ENCODE measurements at places on chromosomes 13 and 19. TPM values are rescaled to one million over a fixed set of nuclear protein-coding genes. Genes with fewer than 3 reads are reported as not detected.
A peak's percentile ranks its signal among the peaks of the same experiment; 100 is the strongest.

ARHGAP45 gene
- 823 TPM for total RNA-seq

CACNG7 gene
- not detected for total RNA-seq

NEK5 gene
- not detected for total RNA-seq

USHBP1 gene
- 0.16 TPM for total RNA-seq

GGACT gene
- 6.9 TPM for total RNA-seq

SERPINE3 gene
- not detected for total RNA-seq

THSD1 gene
- total RNA-seq, result 0.50 TPM

DNA sequence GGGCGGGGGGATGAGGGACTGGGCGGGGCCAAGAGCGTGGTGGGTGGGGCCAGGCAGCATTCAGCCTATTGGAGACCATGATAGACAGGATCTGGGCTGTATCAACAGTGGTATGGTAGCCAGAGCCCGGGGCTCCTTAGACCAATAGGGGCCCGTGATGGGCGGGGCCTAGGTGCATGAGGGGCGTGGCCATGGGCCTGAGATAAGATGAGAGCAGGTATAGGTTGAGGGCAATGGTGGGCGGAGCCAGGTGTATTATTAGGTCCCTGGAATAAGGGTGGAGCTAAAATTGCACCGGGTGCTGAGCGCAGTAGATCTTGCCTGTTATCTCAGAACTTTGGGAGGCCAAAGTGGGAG, 5.3 kb downstream of the ABCA7 start:
- peak; percentile 76 for DNase-seq
- no peak overlapping the region for H3K4me3 ChIP-seq
- H3K4me1 ChIP-seq, result peaks cover 6% of the 10 kb centered on the region
- H3K27ac ChIP-seq, result no peak overlapping the region

DNA sequence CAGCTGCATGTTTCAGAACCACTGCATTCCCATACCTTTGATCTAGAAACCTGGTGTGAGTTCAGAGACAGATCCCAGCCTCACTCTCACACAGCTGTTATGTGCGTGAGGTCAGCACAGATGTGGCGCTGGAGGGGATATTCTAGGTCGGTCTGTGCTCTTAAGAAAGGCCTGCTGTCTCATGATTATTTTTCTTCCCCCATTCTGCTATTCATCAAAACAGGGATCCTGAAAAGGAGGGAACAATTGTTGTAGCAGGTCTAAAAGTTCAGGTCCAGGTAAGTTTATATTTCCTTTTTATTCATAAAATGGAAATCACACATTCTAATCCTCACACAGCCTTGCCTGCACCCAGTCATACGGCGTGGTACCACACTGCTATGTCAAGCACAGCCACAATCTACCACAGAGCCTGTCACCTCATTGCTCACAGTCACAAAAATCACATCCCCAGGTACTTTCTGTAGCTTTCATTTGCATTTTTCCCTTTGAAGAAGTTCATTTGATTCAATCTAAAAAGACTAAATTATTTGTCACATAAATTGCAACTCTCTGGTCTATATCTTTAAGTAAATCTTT, 867 bp downstream of the ZNF546 start:
- H3K27ac ChIP-seq, result peak overlapping the region; percentile 82
- peaks cover 26% of the 10 kb centered on the region for H3K4me1 ChIP-seq
- H3K4me3 ChIP-seq, result peak overlapping the region; percentile 86
- no peaks in the 10 kb centered on the region for H3K36me3 ChIP-seq

DNA sequence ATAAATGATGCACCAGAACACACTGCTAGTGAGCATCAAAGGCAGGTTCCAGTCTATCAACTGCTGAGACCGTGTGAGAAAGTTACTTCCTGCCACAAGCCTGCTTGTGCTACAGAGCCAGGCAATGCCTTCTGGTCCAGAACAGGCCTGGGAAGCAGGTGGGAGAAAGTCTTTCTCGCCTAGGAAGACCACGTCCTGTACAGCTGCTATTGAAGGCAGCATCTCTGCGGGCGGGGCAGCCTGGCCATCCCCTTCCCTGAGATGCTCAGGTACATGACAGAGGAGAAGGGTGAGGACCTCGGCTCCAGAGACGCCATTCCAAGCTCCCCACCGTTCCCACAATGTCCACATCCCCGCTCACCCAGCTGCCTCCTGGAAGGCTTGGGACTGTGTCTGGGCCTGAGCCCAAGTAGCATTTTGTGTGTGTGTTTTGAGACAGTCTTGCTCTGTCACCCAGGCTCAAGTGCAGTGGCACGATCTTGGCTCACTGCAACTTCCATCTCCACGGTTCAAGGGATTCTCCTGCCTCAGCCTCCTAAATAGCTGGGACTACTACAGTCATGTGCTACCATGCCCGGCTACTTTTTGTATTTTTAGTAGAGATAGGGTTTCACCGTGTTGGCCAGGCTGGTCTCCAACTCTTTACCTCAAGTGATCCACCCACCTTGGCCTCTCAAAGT, 3.4 kb downstream of the RFX1 start:
- peaks cover 11% of the 10 kb centered on the region for H3K36me3 ChIP-seq
- H3K4me3 ChIP-seq, result no peak overlapping the region
- H3K27ac ChIP-seq, result peak overlapping the region; percentile 100
- DNase-seq, result no peak
- no peaks in the 10 kb centered on the region for H3K27me3 ChIP-seq
- H3K4me1 ChIP-seq, result peaks cover 68% of the 10 kb centered on the region

GRCh38 chr19:47406711-47407416, 12.5 kb downstream of the MEIS3 start:
- H3K4me1 ChIP-seq, result peaks cover 4% of the 10 kb centered on the region
- H3K27me3 ChIP-seq, result peaks cover 70% of the 10 kb centered on the region
- no peak overlapping the region for H3K4me3 ChIP-seq
- H3K27ac ChIP-seq, result no peak overlapping the region
- no peaks in the 10 kb centered on the region for H3K36me3 ChIP-seq
- no peak for DNase-seq

DNA sequence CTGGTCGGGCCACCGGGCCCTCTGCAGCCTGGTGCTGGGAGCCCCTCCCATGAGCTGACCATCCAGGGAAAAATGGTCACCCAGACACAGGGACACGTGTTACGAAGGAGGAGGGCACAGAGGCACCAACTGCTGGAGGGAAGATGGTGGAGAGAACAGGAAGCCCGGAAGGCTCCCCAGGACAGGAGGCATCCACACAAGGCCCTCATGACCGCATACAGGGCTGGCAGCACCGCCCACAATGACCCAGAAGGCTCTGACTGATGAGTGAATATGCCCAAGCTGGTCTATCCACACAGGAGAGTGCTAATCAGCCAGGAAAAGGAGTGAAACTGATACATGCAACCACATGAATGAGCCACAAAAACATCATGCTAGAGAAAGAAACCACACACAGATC, 14.0 kb upstream of the TMEM86B start:
- no peak overlapping the region for H3K4me3 ChIP-seq
- H3K4me1 ChIP-seq, result no peaks in the 10 kb centered on the region
- H3K27me3 ChIP-seq, result no peaks in the 10 kb centered on the region

- H3K36me3 ChIP-seq, result no peaks in the 10 kb centered on the region
- no peak for DNase-seq
- no peak overlapping the region for H3K27ac ChIP-seq
These were observed 41.3 kb upstream of the CD33 start for GRCh38 chr19:51183629-51184028.

GRCh38 chr13:21079761-21080592, 18.6 kb upstream of the LATS2 start:
- no peak overlapping the region for H3K27ac ChIP-seq
- peaks cover 5% of the 10 kb centered on the region for H3K4me1 ChIP-seq
- no peak overlapping the region for H3K4me3 ChIP-seq
- no peaks in the 10 kb centered on the region for H3K27me3 ChIP-seq
- DNase-seq, result no peak

- no peak for DNase-seq
- no peaks in the 10 kb centered on the region for H3K27me3 ChIP-seq
- no peaks in the 10 kb centered on the region for H3K36me3 ChIP-seq
These were observed 38.7 kb downstream of the SKA3 start for GRCh38 chr13:21137696-21138095.

GRCh38 chr13:49213539-49213938, 6.6 kb upstream of the MLNR start:
- no peak overlapping the region for H3K4me3 ChIP-seq
- H3K27me3 ChIP-seq, result no peaks in the 10 kb centered on the region
- no peak overlapping the region for H3K27ac ChIP-seq
- no peak for DNase-seq

- no peaks in the 10 kb centered on the region for H3K27me3 ChIP-seq
- no peak overlapping the region for H3K27ac ChIP-seq
- H3K4me1 ChIP-seq, result peaks cover 12% of the 10 kb centered on the region
- no peak overlapping the region for H3K4me3 ChIP-seq
- DNase-seq, result peak; percentile 56
- no peaks in the 10 kb centered on the region for H3K36me3 ChIP-seq
These were observed 25.9 kb downstream of the ACSBG2 start for GRCh38 chr19:6161271-6161850.

DNA sequence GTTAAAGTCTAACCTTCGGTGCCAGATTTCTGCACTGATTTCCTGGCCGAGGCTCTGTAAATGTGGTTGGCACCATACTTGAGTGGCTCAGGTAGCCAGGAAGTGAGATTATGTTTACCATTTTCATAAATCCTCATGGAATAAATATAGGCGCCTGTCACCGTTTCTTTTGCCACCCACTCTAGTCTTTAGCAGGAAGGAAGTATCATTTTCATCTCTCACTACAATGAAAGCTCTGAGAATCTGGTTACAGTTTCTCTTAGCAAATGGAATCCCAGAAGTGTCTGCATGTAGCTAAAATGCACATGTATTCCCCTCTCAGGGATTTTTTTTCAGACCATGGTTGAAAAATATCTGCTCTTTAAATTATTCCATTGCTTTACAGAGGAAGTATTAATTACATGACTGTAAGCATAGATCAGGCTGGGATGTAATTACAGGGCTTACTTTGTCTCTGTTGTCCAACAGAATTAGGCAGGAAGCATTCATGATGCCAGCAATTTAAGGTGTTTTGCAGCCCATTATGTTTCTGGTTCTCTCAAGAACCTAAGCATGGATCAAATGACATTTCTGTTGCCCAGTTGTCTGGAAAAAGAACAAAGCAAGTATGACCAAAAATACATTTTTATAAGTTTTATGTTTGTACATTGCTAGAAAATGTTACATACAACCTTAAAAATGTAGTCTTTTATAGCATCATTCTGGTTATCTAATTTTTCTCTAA, 221.7 kb upstream of the SPRY2 start:
- no peaks in the 10 kb centered on the region for H3K36me3 ChIP-seq
- H3K4me3 ChIP-seq, result no peak overlapping the region
- H3K4me1 ChIP-seq, result peaks cover 13% of the 10 kb centered on the region
- no peaks in the 10 kb centered on the region for H3K27me3 ChIP-seq

DNA sequence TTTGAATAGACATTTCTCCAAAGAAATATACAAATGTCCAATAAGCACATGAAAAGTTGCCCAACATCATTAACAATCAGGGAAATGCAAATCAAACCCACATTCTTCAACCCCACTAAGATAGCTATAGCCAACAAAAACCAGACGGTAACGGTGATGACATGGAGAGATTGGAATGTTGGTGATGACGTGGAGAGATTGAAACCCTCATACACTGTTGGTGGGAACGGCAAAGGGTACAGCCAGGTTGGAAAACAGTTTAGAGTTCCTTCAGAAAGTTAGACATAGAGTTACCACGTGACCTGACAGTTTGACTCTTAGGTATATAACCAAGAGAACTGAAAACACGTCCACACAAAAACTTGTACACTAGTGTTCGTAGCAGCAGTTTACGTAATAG, 48.1 kb downstream of the TNFRSF19 start:
- no peak overlapping the region for H3K27ac ChIP-seq
- DNase-seq, result no peak
- H3K4me3 ChIP-seq, result no peak overlapping the region
- H3K36me3 ChIP-seq, result no peaks in the 10 kb centered on the region
- H3K27me3 ChIP-seq, result no peaks in the 10 kb centered on the region
- H3K4me1 ChIP-seq, result no peaks in the 10 kb centered on the region

GRCh38 chr13:67772807-67773453, 542.8 kb upstream of the PCDH9 start:
- DNase-seq, result no peak
- no peaks in the 10 kb centered on the region for H3K4me1 ChIP-seq
- H3K36me3 ChIP-seq, result no peaks in the 10 kb centered on the region
- no peaks in the 10 kb centered on the region for H3K27me3 ChIP-seq

GRCh38 chr19:39409208-39410016, 2.8 kb downstream of the ZFP36 start:
- H3K4me1 ChIP-seq, result peaks cover 27% of the 10 kb centered on the region
- H3K27ac ChIP-seq, result peak overlapping the region; percentile 100
- DNase-seq, result peak; percentile 88
- peak overlapping the region; percentile 97 for H3K4me3 ChIP-seq
- peaks cover 18% of the 10 kb centered on the region for H3K36me3 ChIP-seq

DNA sequence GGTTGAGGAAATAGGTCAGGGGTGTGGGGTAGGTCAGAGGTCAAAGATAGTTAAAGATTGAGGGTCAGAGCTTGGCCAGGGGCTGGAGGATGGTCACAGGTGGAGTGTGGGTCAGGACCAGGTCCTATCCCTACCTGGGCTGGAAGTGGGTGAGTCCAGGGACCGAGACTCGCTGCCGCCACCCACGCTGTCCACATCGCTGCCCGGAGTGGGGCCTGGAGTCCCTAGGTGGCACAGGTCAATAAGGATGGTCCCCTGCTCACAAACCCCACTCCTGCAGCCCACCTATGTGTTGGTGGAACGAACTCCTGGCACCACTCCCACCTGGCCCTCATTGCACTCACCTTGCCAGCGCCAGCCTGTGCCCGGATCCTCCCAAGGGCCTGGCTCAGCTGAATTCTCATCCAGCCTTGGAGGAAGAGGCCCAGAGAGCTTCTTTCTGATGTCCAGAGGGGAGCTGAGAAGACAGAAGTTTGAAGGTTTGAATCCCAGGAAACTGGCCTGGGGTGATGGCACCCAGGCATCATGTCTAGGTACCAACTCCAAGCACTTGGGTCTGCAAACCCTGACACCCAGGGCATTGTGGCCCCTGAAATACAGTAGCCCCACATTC, 6.8 kb downstream of the GMIP start:
- H3K4me1 ChIP-seq, result peaks cover 25% of the 10 kb centered on the region
- peaks cover 83% of the 10 kb centered on the region for H3K36me3 ChIP-seq
- H3K4me3 ChIP-seq, result no peak overlapping the region
- no peak for DNase-seq
